ENCODE measurements at places on chromosomes 6 and 20.

DNA sequence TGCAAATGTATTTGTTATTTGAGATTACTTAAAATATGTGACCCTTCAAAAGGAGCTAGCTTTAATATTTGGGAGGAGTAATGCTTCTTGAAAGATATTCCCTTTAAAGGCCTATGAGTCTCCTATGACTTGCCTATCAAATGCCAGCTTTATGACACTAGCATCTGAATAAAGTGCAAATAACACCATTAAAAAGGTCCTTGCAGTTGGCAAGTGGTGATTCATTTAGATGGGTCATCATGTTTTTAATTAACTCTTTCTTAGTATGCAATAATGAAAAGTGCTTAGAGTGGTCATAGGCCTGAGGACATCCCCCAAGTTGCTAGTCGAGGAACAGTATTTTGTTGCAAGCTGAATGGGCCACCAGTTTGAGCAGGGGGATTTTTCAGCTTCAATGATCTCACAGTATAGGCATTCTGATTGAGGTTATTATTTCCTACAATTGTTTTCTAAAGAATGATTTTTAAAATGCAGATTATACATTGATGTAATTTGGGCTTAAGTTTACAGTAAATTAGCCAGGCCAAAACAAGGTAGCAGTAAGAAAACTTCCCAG, 3.7 kb upstream of the CD2AP start:
- DNase-seq: no peak

- no peak for DNase-seq
These were observed 244.6 kb downstream of the HAO1 start for GRCh38 chr20:7695635-7696034.

GRCh38 chr6:169092375-169092774, 161.3 kb downstream of the THBS2 start:
- peak; percentile 7 for DNase-seq

DNA sequence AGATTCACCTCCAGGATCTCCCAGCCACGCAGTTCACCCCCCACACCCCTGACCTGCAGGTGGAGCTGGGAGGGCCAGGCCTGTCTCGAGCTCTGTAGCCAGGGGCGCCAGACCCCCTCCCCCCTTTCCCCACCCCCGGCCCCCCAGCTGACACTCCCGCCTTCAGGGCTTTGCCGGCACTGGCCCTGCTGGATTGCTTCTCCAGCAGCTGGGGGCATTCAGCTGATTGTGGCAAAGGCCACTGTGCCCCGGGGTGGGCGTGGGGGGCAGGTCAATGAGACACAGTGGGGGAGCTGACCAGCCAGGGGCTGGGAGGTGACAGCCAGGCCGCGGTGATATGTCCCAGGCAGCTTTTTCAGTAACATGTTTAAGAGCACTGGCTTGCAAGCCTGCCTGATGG, 22.2 kb downstream of the ZBP1 start:
- DNase-seq: no peak

DNA sequence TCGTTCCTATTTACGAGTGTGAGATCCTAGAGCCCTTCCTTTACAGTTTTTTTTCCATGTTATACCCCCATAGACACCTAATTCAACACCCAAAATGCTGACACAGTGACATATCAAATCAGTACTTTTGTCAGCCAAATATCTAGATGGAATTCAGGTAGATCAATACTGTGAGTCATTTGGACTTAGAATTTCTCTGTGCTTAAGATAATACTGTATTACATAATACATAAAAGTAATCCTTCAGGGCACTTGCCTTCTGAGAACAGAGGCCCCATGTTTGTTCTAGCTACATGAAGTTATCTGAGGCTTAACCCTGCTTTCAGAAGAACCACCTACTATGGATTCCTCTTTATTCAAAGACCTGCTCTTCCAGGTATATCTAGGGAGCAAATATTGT, 623.1 kb downstream of the PHF3 start:
- no peak for DNase-seq

GRCh38 chr6:121711472-121711871, 276.0 kb downstream of the GJA1 start:
- DNase-seq: no peak

GRCh38 chr20:40565001-40565681, 123.9 kb downstream of the MAFB start:
- no peak for DNase-seq

- no peak for DNase-seq
These were observed 41.6 kb upstream of the ZNF217 start for GRCh38 chr20:53635221-53635620.

DNA sequence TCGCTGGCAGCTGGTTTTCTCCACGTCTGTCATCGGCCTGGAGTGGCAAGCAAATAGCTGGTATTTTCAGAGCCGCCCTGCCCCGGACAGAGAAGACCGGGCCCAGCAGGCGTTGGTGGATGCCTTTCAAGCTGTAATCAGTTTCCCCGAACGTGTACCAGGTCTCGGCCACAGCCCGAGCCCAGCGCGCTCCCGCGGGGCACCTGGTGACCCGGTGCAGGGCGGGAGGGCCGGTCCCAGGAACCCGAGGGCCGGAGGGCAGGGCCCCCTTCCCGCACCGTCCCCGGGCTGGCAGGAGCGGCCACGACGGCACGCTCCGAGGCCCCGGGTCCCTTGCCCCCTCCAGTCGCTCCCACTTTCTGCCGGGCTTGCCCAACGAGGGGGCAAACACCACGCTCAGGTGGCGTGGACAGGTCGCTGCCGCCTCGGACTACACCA, 348 bp upstream of the PYGB start:
- peak; percentile 79 for DNase-seq

DNA sequence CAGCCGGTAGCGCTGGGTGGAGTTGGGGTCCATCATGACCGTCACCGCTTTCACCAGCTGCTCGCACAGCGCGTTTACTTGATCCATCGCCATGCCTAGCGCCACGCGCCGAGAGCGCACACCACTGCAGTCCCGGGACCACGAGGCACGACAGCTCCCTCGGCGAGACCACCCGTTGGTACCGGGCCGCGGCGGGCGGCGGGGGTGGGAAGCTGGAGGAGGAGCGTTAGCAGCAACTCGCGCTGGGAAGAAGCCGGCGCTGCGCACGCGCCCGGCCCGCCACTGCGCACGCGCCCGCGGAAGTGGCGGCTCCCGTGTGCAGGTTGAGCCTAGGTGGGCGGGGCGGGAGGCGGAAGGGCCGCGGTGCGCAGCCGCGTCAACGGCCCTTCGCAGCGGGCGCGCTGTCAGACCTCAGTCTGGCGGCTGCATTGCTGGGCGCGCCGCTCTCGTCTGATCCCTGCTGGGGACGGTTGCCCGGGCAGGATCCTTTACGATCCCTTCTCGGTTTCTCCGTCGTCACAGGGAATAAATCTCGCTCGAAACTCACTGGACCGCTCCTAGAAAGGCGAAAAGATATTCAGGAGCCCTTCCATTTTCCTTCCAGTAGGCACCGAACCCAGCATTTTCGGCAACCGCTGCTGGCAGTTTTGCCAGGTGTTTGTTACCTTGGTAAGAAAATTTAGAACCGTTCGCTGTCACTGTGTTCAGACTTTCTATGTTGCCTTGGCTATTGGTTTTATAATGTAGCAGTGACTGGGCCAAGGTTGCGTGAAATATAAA, at the start of the genes POLH and XPO5:
POLH (plus strand) TSS at position 414 of the 780 bp plus-strand sequence. CDS start 6,135 bp downstream, outside the sequence.
XPO5 (minus strand) TSS at position 267 of the 780 bp plus-strand sequence; CDS start at position 93, 174 bp downstream.
- peak; percentile 94 for DNase-seq

DNA sequence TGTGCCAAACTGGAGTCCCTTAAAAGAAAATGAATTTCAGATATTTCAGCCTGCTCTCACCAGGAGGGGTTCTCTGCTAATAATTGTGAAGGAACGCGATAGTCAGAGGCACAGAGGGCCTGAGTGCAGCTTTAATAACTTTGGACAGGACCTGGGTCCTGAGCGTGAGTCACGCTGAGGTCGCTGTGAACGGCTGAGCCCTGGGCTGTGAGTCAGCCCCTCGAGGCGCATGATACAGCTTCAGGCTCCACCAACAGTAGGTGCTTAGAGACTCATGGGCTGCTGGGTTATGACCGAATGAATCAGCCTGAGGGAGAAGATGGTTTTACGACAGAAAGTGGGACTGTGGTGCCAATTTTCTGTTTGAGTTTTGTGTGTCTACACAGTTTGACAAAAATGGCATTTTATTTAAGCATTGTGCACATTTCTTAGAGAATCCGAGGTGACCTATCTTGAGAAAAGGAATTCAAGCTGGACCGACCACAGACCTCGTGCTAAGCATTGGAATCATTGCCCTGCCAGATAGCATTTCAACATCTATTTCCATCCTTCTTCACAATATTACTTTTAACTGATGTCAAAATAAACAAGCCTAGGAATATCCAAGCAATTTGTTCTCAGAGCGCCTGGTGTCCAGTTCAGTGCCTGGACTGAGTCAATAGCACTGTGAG, 183.0 kb downstream of the THBS2 start:
- no peak for DNase-seq

DNA sequence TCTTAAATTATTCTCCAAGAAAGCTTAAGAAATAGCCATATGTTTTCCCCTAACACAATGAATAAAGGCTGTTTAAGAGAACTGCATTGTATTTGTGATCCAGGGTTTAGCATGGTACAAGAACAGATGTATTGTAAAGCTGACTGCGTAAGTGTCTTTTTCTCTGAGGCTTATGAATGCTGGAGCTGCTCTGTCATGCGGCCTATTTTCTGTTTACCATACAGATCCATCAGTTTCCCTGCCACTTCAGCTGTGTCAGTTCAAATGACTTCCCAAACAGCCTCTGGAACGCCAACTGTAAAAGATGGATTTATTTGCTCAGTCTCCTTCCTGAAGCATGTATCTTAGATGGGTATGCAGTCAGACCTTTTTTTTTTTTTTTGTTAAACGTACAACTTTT, 419.3 kb upstream of the HS3ST5 start:
- DNase-seq: peak; percentile 61

DNA sequence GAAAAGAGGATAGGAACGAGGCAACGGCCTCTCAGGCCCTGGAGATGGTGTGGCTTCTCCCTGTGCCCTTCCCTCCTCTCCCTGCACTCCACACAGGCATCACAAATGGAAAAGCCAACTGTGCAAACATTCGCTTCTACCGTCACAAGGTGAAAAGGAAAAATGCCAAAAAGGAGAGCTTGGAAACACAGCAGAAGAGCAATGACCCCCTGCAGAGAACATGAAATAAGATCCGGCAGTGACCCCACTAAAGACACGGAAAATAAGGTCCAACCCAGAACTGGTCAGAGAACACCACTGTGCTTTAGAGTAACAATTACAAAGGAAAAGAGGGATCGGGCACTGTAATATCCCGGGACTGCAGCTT, 63.0 kb downstream of the SLC22A23 start:
- DNase-seq: peak; percentile 47

DNA sequence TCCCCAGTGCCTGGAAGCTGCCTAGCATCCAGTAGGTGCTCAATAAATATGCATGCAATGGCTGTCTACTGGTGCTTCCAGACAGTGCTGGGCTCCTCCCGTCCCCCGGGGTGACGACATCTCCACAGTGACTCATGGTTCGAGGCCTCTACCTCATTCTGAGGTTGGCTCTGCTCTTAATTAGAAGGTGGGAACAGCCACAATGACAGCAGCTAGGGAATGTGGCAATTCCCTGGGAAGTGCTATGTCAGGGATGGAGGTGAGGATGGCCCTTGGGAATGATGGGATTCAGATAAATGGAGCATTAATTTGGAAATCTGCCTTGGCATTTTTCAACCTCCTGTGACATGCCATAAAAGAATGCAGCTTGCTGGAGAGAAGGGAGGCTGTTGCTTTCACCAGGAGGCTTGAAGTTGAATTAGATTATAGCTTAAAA, 43.5 kb upstream of the NFATC2 start:
- DNase-seq: no peak

- no peak for DNase-seq
These were observed 787 bp upstream of the BTN2A2 start for GRCh38 chr6:26382121-26382520.

GRCh38 chr6:69913361-69913760, 47.0 kb downstream of the COL19A1 start:
- DNase-seq: no peak

GRCh38 chr6:155115893-155116570, 120.9 kb downstream of the TIAM2 start:
- no peak for DNase-seq

DNA sequence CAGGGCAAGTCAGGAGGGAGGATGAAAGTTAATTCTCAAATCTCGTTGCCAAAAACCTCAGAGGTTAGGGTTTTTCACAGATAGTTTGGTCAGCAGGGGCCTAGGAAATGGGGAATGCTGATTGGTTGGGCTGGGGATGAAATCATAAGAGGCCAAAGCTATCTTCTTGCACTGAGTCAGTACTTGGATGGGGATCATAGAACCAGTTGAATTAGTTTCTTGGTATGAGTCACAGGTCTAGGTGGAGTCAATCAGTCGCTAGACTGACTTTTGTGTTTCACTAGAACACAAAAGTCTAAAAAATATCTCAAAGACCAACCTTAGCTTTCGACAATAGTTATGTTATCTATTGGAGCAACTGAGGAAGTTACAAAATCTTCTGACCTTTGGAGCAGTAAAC, 368.5 kb downstream of the TBC1D32 start:
- DNase-seq: no peak

- no peak for DNase-seq
These were observed 24.1 kb downstream of the BFSP1 start for GRCh38 chr20:17507032-17507431.

DNA sequence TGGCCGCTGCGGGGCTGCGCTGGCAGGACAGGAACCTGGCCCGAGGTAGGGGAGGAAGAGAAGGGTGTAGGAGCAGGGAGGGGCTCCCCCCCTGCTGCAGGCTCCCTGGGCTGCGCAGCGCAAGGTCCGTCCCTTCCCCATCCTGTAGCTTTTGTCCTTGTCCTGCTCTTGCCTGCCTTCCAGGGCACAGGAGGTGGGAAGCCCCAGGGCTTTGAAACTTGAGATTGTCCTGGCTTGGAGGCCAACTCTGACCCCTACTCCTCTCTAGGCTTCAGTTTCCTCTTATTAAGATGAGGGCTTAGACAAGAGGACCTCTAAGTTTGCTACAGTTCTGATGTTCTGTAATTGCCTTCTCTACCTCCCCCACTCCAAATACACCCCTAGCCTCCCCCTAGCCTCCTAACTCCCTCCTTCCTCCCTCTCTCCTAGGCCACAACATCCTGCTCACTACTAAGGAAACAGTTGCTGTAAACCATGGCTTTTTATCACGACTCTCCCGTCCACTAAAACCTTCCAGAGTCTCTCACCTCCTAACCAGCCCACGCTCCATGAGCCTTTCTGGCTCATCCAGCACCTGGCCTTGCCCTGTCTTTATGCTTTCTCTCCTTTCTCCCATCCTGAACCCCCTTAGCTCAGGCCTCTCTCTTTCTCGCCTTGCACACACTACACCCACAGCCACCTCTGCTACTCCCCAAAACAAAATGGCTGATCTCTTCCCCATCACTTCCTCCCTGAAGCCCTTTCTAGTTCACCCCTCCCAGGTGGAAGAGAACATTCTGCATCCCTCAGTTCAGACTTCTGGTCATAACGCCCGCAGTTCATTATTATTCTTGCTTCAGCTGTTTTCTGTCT, 10.2 kb downstream of the UNC5CL start:
- peak; percentile 34 for DNase-seq

Measured in NCI-H1417 (cell line).